ENCODE measurements at places on chromosomes 4 and X. TPM values are rescaled to one million over a fixed set of nuclear protein-coding genes. Genes with fewer than 3 reads are reported as not detected.

GABRQ gene
- total RNA-seq: not detected

CXCL5 gene
- total RNA-seq: not detected

ACE2 gene
- not detected for total RNA-seq

UGT2B11 gene
- total RNA-seq: not detected

GPR119 gene
- total RNA-seq: not detected

ZCCHC18 gene
- 0.76 TPM for total RNA-seq

GRCh38 chr4:8162625-8163024 is 4.0 kb upstream of the ABLIM2 start:
- no peak overlapping the region for H3K27ac ChIP-seq
- peaks cover 17% of the 10 kb centered on the region for H3K27me3 ChIP-seq
- no peak overlapping the region for H3K4me3 ChIP-seq
- no peak for DNase-seq

DNA sequence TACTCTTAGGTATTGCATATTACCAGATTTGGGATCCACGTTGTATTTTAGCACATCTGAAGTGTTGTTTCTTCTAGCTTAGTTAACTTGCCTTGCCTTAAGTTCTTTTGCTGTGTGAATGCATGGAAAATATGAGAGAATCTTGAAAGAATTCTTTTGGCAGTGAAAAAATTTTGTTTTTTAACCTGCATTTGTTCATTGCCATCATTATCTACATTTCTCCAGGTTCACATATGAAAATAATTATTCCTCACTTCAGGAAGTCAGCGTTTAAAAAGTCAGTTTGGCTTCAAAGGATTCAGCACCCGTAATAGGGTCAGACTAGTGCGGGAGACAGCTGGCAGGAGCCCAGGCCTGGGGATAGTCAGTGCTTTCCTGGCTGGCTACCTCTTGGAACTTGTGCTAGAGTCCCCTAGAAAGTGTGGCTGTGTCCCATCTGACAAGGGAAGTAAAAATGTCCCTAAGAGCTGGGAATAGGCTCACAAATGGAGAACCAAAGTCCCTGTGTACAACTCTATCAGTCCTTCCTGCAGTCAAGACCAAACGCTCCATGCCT is 251.9 kb upstream of the KLF3 start:
- H3K4me3 ChIP-seq: no peak overlapping the region
- no peak overlapping the region for H3K27ac ChIP-seq
- H3K36me3 ChIP-seq: no peaks in the 10 kb centered on the region
- DNase-seq: no peak

- H3K36me3 ChIP-seq: no peaks in the 10 kb centered on the region
- no peaks in the 10 kb centered on the region for H3K27me3 ChIP-seq
- H3K27ac ChIP-seq: no peak overlapping the region
- no peak for DNase-seq
- H3K4me1 ChIP-seq: no peaks in the 10 kb centered on the region
- H3K4me3 ChIP-seq: no peak overlapping the region
Observed at GRCh38 chr4:21195682-21196081, 495.4 kb downstream of the PACRGL start.

- peaks cover 2% of the 10 kb centered on the region for H3K27me3 ChIP-seq
- H3K4me1 ChIP-seq: no peaks in the 10 kb centered on the region
- H3K36me3 ChIP-seq: no peaks in the 10 kb centered on the region
- H3K27ac ChIP-seq: no peak overlapping the region
Observed at GRCh38 chrX:74450803-74451449, 29.6 kb downstream of the SLC16A2 start.

GRCh38 chrX:69305333-69306062 is 140.2 kb upstream of the PJA1 start:
- no peak overlapping the region for H3K4me3 ChIP-seq
- H3K27ac ChIP-seq: no peak overlapping the region
- peaks cover 5% of the 10 kb centered on the region for H3K27me3 ChIP-seq
- no peaks in the 10 kb centered on the region for H3K36me3 ChIP-seq
- no peak for DNase-seq
- no peaks in the 10 kb centered on the region for H3K4me1 ChIP-seq

DNA sequence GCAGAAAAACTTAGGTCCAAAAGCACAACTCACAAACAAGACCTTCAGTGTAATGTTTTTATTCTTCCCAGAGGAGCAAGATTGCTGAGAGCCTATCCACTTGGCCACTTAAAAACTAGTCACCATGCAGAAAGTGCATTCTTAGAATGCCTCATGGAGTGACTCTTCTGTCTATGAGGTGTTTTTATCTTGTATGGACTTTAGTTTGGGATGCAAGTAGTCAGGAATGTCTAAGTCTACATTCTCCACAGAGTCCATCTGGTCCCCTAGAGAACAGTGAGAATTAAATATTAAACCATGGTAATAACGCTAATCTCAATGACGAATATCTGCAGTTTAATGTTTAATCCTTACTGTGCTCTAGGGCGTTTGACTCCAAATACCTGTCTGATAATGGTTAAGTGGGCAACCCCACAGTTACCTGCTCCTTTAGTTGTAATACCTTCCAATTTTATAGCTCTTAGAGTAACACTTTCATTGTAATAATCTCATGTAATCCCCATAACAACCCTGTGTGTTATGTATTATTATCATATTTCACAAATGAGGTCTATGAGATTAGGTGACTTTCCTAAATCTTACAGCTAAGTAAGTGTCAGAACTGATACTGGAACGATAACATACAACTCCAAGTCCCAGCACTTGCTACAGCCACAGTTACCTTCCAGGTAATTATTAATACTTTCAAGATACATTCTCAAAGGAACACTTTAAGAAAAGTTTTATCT is 235.6 kb upstream of the JADE1 start:
- no peak overlapping the region for H3K27ac ChIP-seq
- H3K36me3 ChIP-seq: no peaks in the 10 kb centered on the region
- H3K4me3 ChIP-seq: no peak overlapping the region

- H3K27ac ChIP-seq: no peak overlapping the region
- H3K27me3 ChIP-seq: no peaks in the 10 kb centered on the region
- H3K4me3 ChIP-seq: no peak overlapping the region
- no peak for DNase-seq
Observed at GRCh38 chr4:39571054-39571453, 43.8 kb upstream of the UGDH start.

- no peak for DNase-seq
- no peak overlapping the region for H3K4me3 ChIP-seq
- no peaks in the 10 kb centered on the region for H3K4me1 ChIP-seq
- H3K36me3 ChIP-seq: no peaks in the 10 kb centered on the region
- H3K27ac ChIP-seq: no peak overlapping the region
Observed at GRCh38 chr4:120773641-120774040, 148.9 kb downstream of the PRDM5 start.

GRCh38 chr4:89723096-89723495 is 113.9 kb downstream of the SNCA start:
- H3K27ac ChIP-seq: no peak overlapping the region
- H3K27me3 ChIP-seq: peaks cover 2% of the 10 kb centered on the region
- DNase-seq: no peak
- H3K4me1 ChIP-seq: no peaks in the 10 kb centered on the region

DNA sequence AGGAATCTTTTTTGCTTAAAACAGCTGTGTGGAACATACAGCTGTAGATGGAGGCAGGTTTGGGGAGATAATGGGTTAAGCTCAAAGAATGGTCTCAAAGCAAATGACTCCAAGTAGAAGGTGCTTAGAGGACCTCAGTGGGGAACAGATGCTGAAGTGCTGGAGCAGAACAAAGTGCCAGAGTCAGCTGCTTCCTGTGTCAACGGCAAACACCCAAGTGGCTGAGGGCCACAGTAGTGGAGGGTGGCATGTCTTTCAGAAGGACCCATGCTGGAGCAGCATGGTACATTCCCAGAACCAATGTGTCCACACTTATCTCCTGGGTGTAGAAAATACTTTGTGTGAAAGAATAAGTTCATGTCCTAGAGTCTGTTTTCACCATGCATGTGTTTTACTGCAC is 197.5 kb downstream of the CCNG2 start:
- H3K36me3 ChIP-seq: no peaks in the 10 kb centered on the region
- no peaks in the 10 kb centered on the region for H3K4me1 ChIP-seq
- H3K27me3 ChIP-seq: no peaks in the 10 kb centered on the region

GRCh38 chr4:16641971-16642370 is 256.5 kb downstream of the LDB2 start:
- H3K4me3 ChIP-seq: no peak overlapping the region
- no peak for DNase-seq
- H3K27ac ChIP-seq: no peak overlapping the region
- no peaks in the 10 kb centered on the region for H3K36me3 ChIP-seq
- no peaks in the 10 kb centered on the region for H3K27me3 ChIP-seq
- no peaks in the 10 kb centered on the region for H3K4me1 ChIP-seq

DNA sequence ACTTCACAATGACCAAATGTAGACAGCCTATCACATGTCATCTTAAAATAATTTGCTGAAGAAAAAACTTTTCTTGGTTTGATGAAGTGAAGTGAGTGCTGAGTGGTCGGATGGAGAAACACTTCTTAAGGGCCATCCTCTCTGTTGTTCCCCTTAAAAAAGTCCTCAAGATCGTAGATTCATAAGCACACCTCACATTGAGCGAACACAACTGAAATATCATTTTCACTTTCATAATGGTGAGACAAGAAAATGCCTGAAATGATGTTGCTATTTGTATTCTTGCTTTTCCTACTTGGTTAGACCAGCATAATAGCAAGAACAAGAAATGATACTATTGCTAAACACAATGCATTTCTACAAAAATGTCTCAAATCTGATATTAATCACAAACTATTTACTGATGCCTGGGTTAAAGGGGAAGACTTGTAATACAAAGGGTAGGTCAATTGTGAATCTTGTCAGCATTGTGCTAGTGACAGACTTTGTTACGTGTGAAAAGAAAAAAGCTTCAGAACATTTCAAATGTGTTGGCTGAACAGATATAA is 305.6 kb upstream of the NR3C2 start:
- H3K27ac ChIP-seq: no peak overlapping the region
- no peaks in the 10 kb centered on the region for H3K27me3 ChIP-seq
- no peaks in the 10 kb centered on the region for H3K36me3 ChIP-seq
- no peaks in the 10 kb centered on the region for H3K4me1 ChIP-seq
- no peak for DNase-seq

GRCh38 chr4:149955780-149956390 is 122.4 kb upstream of the DCLK2 start:
- DNase-seq: no peak
- peaks cover 5% of the 10 kb centered on the region for H3K27me3 ChIP-seq
- no peak overlapping the region for H3K27ac ChIP-seq
- H3K4me3 ChIP-seq: no peak overlapping the region
- H3K4me1 ChIP-seq: no peaks in the 10 kb centered on the region
- no peaks in the 10 kb centered on the region for H3K36me3 ChIP-seq

- no peaks in the 10 kb centered on the region for H3K27me3 ChIP-seq
- no peak for DNase-seq
- H3K27ac ChIP-seq: no peak overlapping the region
- H3K4me3 ChIP-seq: no peak overlapping the region
Observed at GRCh38 chr4:126992910-126993309, 639.8 kb upstream of the INTU start.

GRCh38 chr4:140924761-140925392 is 168.7 kb upstream of the TBC1D9 start:
- no peak overlapping the region for H3K4me3 ChIP-seq
- no peaks in the 10 kb centered on the region for H3K36me3 ChIP-seq
- H3K27me3 ChIP-seq: no peaks in the 10 kb centered on the region
- H3K4me1 ChIP-seq: no peaks in the 10 kb centered on the region
- no peak overlapping the region for H3K27ac ChIP-seq

DNA sequence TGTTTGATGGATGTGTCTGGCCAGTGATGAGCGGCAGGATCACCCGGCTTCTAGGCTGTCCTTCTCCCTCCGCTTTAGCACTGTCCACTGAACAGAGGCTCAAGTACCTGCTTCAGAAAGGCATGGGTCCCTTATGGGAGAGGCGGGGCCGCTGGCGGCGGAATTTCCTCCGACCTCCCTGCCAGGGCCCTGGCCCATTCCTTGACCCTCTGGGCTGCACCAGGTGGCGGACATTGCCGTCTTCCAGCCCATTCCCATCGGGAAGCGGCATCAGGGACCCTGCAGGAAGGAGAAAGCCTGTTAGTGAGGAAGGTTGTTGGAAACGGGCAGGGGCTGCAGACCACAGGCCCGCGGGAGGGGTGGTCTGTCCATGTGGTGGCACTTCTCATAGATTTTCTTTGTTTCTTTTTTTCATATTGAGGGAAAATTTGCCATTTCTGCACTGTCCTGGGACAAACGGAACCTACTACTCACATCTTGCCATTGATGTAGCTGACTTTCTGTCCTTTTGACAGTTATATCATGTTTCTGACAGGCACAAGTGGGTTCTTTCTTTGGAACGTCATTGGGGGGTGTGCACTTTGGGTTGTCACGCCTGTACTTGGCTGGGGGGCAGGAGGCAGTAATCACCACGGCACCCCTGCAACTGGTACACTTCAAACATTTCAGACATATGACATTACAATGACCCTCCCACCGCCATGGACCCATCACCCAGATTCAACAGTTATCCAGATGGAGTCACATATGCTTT is 6.1 kb downstream of the APLN start:
- H3K27me3 ChIP-seq: peaks cover 10% of the 10 kb centered on the region
- no peaks in the 10 kb centered on the region for H3K36me3 ChIP-seq
- no peak for DNase-seq
- H3K27ac ChIP-seq: no peak overlapping the region
- H3K4me1 ChIP-seq: no peaks in the 10 kb centered on the region
- no peak overlapping the region for H3K4me3 ChIP-seq

- no peak for DNase-seq
- H3K36me3 ChIP-seq: no peaks in the 10 kb centered on the region
- no peaks in the 10 kb centered on the region for H3K4me1 ChIP-seq
Observed at GRCh38 chr4:66357316-66357715, 687.0 kb upstream of the EPHA5 start.

GRCh38 chr4:128686810-128687209 is 122.7 kb upstream of the JADE1 start:
- H3K4me1 ChIP-seq: no peaks in the 10 kb centered on the region
- no peak overlapping the region for H3K27ac ChIP-seq
- H3K27me3 ChIP-seq: peaks cover 8% of the 10 kb centered on the region
- H3K36me3 ChIP-seq: no peaks in the 10 kb centered on the region
- DNase-seq: no peak

DNA sequence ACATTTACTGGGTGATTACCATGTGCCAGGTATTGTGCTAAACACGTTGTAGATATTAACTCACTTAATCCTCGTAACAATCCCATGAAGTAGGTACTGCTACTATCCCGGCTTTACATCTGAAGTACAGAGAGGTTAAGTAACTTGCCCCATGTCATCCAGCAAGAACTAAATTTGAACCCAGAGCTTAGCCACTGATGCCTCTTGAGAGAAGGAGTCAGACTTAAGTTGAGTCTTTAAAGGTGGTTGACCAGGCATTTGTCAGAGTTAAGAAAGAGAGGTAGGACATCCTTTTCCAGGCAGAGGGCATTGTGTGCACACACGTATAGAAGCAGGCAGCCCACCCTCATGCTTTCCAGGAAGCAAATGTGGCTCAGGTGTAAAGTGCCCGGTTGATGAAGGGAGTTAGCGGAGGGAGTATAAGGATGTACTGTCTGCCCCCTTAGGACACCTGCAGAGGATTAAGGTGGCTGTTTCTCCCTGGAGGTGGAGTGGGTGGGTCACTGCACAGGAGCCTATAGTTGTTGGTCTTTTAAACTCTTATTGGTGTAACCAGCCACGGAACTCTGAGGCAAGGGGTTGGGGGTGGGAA is 335 bp upstream of the CD38 start:
- no peaks in the 10 kb centered on the region for H3K27me3 ChIP-seq
- peaks cover 47% of the 10 kb centered on the region for H3K36me3 ChIP-seq
- DNase-seq: no peak
- H3K4me1 ChIP-seq: peaks cover 86% of the 10 kb centered on the region

GRCh38 chr4:110198049-110198434 is 373 bp downstream of the ELOVL6 start:
- H3K27me3 ChIP-seq: peaks cover 5% of the 10 kb centered on the region
- H3K27ac ChIP-seq: peak overlapping the region; percentile 99
- H3K36me3 ChIP-seq: peaks cover 7% of the 10 kb centered on the region
- peak overlapping the region; percentile 97 for H3K4me3 ChIP-seq

- H3K4me3 ChIP-seq: no peak overlapping the region
- no peaks in the 10 kb centered on the region for H3K36me3 ChIP-seq
- no peaks in the 10 kb centered on the region for H3K27me3 ChIP-seq
Observed at GRCh38 chrX:3425031-3425430, 78.6 kb upstream of the MXRA5 start.
